Fibroblast of skin of abdomen (primary cell): ENCODE measurements at places on chromosomes 2 and 18.

- no peak for DNase-seq
Measured at GRCh38 chr2:128494640-128495321, 176.1 kb upstream of the HS6ST1 start.

DNA sequence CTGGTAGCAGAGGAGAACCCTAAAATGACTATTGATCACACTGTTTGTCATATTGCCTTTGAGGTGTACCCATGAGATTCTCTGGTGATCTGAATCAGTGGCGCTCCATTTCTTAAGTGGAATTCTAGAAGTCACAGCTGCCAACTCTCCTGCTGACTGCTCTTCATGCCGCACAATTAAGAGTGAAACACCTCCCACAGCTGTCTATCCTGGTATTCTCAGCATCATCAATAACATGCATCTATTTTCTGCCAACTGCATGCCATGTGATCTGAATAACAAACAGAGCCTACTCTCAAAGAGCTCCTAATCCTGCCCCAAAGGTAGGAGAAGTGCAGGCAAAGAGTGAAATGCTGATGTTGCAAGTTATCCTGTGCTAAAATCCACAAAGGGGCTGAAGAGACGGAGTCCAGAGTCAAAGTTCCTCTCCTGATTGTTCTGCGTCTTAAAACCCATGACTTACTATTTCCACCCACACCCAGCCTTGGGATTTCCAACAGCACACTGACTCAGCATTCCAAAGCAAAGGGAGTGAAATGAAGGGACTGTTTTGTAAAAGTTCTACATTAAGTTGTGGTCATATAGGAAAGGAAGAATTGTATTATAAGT, 13.7 kb upstream of the DAPL1 start:
- DNase-seq = peak; percentile 77

GRCh38 chr2:195445639-195446038, 211.4 kb upstream of the SLC39A10 start:
- no peak for DNase-seq

DNA sequence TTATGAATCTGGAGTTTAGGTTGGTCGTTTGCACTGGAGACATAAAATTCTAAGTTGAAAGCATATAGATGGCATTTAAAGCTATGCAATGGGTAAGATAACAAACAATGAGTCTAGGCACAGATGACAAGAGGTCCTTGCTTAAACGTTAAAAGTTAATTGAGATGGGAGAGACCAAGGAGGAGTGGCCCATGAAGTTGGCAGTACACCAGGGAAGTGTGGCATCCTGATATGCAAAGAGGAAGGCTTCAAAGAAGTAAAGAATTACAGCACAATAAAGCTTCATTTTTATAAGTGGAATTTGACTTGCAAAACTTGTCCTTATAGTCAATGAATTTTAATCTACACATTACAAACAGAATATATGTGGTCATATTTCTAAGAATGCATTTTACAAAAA, 23.2 kb downstream of the UPP2 start:
- no peak for DNase-seq

- DNase-seq = no peak
Measured at GRCh38 chr2:165827921-165828276, 33.9 kb upstream of the GALNT3 start.

GRCh38 chr18:61973273-61974115, 80.7 kb upstream of the RNF152 start:
- no peak for DNase-seq
